ENCODE measurements at places on chromosomes 6 and 20.

GRCh38 chr6:40353967-40354452, 233.2 kb downstream of the LRFN2 start:
- peak; percentile 1 for DNase-seq

- DNase-seq = no peak
Observed at GRCh38 chr6:169165561-169166300, 87.9 kb downstream of the THBS2 start.

GRCh38 chr6:20479060-20479459, 55.2 kb upstream of the CDKAL1 start:
- no peak for DNase-seq

DNA sequence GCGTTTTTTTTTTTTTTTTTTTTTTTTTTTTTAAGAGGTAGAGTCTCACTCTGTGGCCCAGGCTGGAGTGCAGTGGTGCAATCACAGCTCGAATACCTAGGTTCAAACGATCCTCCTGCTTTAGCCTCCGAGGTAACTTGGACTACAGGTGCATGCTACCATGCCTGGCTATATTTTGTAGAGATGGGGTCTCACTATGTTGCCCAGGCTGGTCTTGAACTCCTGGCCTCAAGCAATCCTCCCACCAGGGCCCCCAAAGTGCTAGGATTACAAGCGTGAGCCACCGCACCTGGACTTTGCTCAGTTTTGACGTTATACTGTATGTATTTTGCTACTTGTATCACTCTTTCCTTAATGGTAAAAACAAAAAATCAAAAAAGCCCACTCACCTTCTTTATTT, 101.5 kb upstream of the ZNFX1 start:
- no peak for DNase-seq

DNA sequence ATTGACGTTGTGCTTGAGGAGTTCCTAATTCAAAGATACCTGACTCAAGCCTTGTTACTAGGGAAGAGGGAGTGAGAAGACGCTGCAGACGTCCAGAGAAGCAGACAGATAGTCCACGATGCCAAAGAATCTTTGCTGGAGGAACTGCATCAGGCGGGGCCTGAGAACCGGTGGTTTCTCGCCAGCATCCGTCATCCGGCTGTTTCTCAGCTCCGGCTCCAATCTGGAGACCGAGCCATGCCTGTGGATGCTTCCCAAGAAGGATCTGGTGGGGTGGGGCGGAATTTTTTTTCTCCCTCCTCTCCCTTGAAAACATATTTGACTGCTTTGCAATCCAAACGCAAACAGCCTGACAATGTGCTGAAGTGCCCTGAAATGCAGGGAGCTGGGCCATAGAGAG, 125.8 kb upstream of the SRSF6 start:
- DNase-seq = no peak

- DNase-seq = no peak
Observed at GRCh38 chr6:164130151-164130550, 715.6 kb downstream of the QKI start.

- DNase-seq = no peak
Observed at GRCh38 chr6:94683409-94683808, 893.9 kb upstream of the MANEA start.

GRCh38 chr20:41142919-41143318, 5.6 kb downstream of the PLCG1 start:
- peak; percentile 48 for DNase-seq
